ENCODE measurements at places on chromosomes 5 and 9. TPM values are rescaled to one million over a fixed set of nuclear protein-coding genes. Genes with fewer than 3 reads are reported as not detected.

GRCh38 chr5:15902066-15902465 lies 277.5 kb downstream of the MARCHF11 start:
- H3K36me3 ChIP-seq: no peaks in the 10 kb centered on the region
- DNase-seq: no peak

The LRRC19 gene
- not detected for total RNA-seq

GRCh38 chr9:2336055-2336454 lies 285.5 kb upstream of the VLDLR start:
- no peaks in the 10 kb centered on the region for H3K27me3 ChIP-seq
- no peaks in the 10 kb centered on the region for H3K4me1 ChIP-seq
- no peak overlapping the region for H3K27ac ChIP-seq
- peak; percentile 1 for DNase-seq

The FGF18 gene
- total RNA-seq: not detected

The CCNI2 gene
- total RNA-seq: not detected

GRCh38 chr9:97660340-97660739 lies 26.7 kb downstream of the NCBP1 start:
- H3K4me1 ChIP-seq: peaks cover 4% of the 10 kb centered on the region
- no peak overlapping the region for H3K4me3 ChIP-seq
- peak overlapping the region; percentile 98 for H3K27ac ChIP-seq
- no peaks in the 10 kb centered on the region for H3K27me3 ChIP-seq
- H3K36me3 ChIP-seq: peaks cover 43% of the 10 kb centered on the region
- DNase-seq: no peak

DNA sequence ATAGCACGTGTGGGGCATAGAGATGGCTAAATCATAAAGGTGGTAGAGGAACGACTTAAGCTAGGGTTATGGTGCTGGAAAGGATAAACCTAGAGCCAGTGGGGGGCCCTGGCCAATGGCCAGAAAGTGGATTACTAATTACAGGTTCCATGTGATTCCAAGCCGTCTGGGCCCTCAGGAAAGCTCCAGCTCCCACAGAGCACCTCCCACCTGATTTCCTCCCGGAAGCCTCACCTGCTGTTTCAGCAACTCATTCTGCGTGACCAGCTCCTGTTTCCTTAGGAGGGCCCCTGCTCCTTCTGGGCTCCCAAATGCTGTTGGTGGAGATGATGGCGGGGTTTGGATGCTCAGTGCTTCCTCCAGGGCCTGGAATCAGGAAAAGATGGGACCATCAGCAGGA lies 16.2 kb downstream of the GPX3 start:
- no peak for DNase-seq
- no peaks in the 10 kb centered on the region for H3K27me3 ChIP-seq
- peaks cover 27% of the 10 kb centered on the region for H3K4me1 ChIP-seq
- H3K27ac ChIP-seq: no peak overlapping the region

- peaks cover 4% of the 10 kb centered on the region for H3K4me1 ChIP-seq
- H3K36me3 ChIP-seq: no peaks in the 10 kb centered on the region
- DNase-seq: no peak
- no peak overlapping the region for H3K4me3 ChIP-seq
- no peak overlapping the region for H3K27ac ChIP-seq
- peaks cover 4% of the 10 kb centered on the region for H3K27me3 ChIP-seq
Measured at GRCh38 chr5:74393943-74394342, 246.6 kb downstream of the ENC1 start.

DNA sequence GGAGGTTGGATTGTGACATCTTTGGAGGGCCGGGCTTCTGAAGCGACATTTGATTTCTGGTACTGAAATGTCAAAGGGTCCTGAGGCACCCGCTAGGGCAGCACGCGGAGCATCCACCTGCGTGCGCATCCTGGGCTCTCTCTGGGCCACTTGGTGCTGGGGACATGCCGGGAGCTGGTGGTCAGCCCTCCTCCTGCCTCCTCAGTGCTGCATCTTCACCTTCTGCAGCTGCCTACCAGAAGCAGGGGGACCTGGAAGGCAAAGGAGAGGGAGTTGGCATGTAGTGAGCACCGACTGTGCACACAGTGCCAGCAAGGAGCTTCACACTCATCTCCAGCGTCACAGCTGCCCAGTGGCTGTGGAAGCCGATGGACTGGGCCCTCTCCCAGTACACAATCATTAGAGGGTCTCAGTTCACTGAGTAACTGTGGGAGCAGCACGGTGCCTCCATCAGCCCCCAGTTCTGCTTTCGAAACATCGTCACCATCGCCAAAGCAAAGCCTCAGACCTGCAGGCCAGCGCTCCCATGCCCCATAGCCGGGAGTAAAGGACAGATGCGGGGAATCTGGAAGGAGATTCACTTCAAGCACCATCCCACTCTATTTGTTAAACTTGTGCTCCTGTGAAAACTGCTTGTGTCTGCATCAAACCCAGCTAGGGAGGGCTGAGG lies 138.4 kb downstream of the KCNIP1 start:
- DNase-seq: no peak
- H3K4me3 ChIP-seq: no peak overlapping the region
- no peaks in the 10 kb centered on the region for H3K4me1 ChIP-seq
- no peak overlapping the region for H3K27ac ChIP-seq
- no peaks in the 10 kb centered on the region for H3K36me3 ChIP-seq

GRCh38 chr5:100161868-100162267 lies 373.3 kb upstream of the FAM174A start:
- DNase-seq: no peak
- no peaks in the 10 kb centered on the region for H3K36me3 ChIP-seq
- no peaks in the 10 kb centered on the region for H3K27me3 ChIP-seq
- H3K27ac ChIP-seq: no peak overlapping the region

- no peak overlapping the region for H3K4me3 ChIP-seq
- DNase-seq: no peak
- H3K27me3 ChIP-seq: peaks cover 6% of the 10 kb centered on the region
- no peak overlapping the region for H3K27ac ChIP-seq
- H3K36me3 ChIP-seq: no peaks in the 10 kb centered on the region
Measured at GRCh38 chr9:137310189-137311052, 8.3 kb upstream of the NRARP start.

DNA sequence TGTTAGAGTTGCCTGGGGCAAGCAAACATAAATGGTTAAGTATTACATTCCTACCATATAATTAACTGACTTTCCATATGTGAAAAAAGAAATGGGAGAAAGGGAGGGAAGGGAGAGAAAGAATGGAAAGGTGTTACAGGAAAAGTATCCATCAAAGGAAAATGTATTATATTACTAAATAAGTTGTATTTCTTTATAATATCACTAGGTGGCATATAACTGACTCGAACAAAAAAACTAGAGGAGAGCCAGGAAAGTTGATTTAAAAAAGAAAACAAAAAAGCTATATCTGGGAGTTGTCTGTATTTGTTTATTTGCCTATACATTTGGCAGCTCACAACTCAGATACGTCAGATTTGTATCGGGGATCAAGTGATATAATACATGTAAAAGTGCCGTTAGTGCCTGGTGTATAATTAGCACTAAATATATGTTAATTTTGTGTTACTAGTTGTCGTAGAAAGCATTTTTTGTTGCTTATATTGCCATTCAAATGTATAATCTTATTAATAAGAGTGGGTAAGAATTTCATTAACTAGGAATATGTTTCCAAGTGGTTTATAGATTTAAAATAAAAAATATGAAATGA lies 59.6 kb upstream of the ADAMTS19 start:
- no peaks in the 10 kb centered on the region for H3K4me1 ChIP-seq
- no peak overlapping the region for H3K4me3 ChIP-seq
- no peak overlapping the region for H3K27ac ChIP-seq
- H3K27me3 ChIP-seq: no peaks in the 10 kb centered on the region
- H3K36me3 ChIP-seq: no peaks in the 10 kb centered on the region

- H3K4me1 ChIP-seq: no peaks in the 10 kb centered on the region
- no peaks in the 10 kb centered on the region for H3K27me3 ChIP-seq
- no peaks in the 10 kb centered on the region for H3K36me3 ChIP-seq
- H3K4me3 ChIP-seq: no peak overlapping the region
Measured at GRCh38 chr5:28580616-28581015, 1542.2 kb upstream of the CDH9 start.

The CTNND2 gene
- not detected for total RNA-seq

The IL9 gene
- not detected for total RNA-seq

- no peak overlapping the region for H3K4me3 ChIP-seq
- no peaks in the 10 kb centered on the region for H3K27me3 ChIP-seq
- H3K36me3 ChIP-seq: no peaks in the 10 kb centered on the region
Measured at GRCh38 chr5:160926428-160926827, 74.4 kb upstream of the ATP10B start.

GRCh38 chr5:106877881-106878280 lies 792.9 kb downstream of the EFNA5 start:
- no peaks in the 10 kb centered on the region for H3K27me3 ChIP-seq
- no peak overlapping the region for H3K27ac ChIP-seq
- H3K4me1 ChIP-seq: no peaks in the 10 kb centered on the region
- DNase-seq: no peak

GRCh38 chr9:109150925-109151545 lies 16.0 kb downstream of the FRRS1L start:
- H3K27ac ChIP-seq: no peak overlapping the region
- DNase-seq: no peak
- no peaks in the 10 kb centered on the region for H3K4me1 ChIP-seq
- H3K4me3 ChIP-seq: no peak overlapping the region
- H3K27me3 ChIP-seq: peaks cover 18% of the 10 kb centered on the region
- no peaks in the 10 kb centered on the region for H3K36me3 ChIP-seq

- no peak overlapping the region for H3K27ac ChIP-seq
- H3K4me3 ChIP-seq: no peak overlapping the region
- no peak for DNase-seq
- peaks cover 6% of the 10 kb centered on the region for H3K36me3 ChIP-seq
- no peaks in the 10 kb centered on the region for H3K4me1 ChIP-seq
Measured at GRCh38 chr5:111722140-111722539, 34.9 kb downstream of the NREP start.

GRCh38 chr5:89417990-89418389 lies 535.0 kb upstream of the MEF2C start:
- no peaks in the 10 kb centered on the region for H3K4me1 ChIP-seq
- no peaks in the 10 kb centered on the region for H3K36me3 ChIP-seq
- H3K27me3 ChIP-seq: no peaks in the 10 kb centered on the region

The CCDC192 gene
- not detected for total RNA-seq

DNA sequence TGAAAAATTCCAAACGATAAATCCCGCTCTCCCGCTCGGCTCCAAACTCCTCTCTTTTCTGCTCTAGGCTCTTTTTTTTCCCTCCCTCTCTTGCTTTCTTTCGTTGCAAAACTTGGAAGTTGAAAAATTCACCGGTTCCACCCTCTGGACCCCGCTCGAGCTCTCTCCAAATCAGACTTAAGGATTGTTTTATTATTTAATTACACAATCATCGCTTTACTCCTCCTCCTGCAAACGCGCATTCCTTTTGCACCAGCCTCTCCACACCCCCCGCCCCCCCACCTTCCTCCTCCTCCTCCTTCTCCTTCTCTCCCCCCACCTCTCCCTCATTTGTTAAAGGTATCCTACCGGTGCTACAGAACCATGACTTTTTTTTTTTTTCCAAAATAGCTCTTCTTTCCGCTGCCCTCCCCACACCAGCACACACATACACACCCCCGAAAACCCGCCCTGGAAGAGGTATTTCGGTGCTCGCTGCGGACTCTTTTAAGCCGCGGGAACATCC lies 535 bp upstream of the NFIB start:
- no peaks in the 10 kb centered on the region for H3K4me1 ChIP-seq
- H3K36me3 ChIP-seq: no peaks in the 10 kb centered on the region
- no peak overlapping the region for H3K27ac ChIP-seq
- DNase-seq: peak; percentile 66

The MYOT gene
- not detected for total RNA-seq

The SMAD5 gene
- 101 TPM for total RNA-seq

- peaks cover 51% of the 10 kb centered on the region for H3K36me3 ChIP-seq
- H3K4me1 ChIP-seq: peaks cover 2% of the 10 kb centered on the region
- DNase-seq: peak; percentile 40
Measured at GRCh38 chr5:34803974-34804732, 34.8 kb upstream of the TTC23L start.

The NKD2 gene
- total RNA-seq: not detected

GRCh38 chr9:107118863-107119624 lies 164.0 kb upstream of the RAD23B start:
- no peak overlapping the region for H3K27ac ChIP-seq
- no peaks in the 10 kb centered on the region for H3K27me3 ChIP-seq
- no peak for DNase-seq
- no peaks in the 10 kb centered on the region for H3K36me3 ChIP-seq
- no peaks in the 10 kb centered on the region for H3K4me1 ChIP-seq

- no peak overlapping the region for H3K4me3 ChIP-seq
- DNase-seq: peak; percentile 78
- H3K27ac ChIP-seq: no peak overlapping the region
- H3K36me3 ChIP-seq: peaks cover 14% of the 10 kb centered on the region
- no peaks in the 10 kb centered on the region for H3K27me3 ChIP-seq
Measured at GRCh38 chr5:16856531-16856930, 79.6 kb downstream of the MYO10 start.

DNA sequence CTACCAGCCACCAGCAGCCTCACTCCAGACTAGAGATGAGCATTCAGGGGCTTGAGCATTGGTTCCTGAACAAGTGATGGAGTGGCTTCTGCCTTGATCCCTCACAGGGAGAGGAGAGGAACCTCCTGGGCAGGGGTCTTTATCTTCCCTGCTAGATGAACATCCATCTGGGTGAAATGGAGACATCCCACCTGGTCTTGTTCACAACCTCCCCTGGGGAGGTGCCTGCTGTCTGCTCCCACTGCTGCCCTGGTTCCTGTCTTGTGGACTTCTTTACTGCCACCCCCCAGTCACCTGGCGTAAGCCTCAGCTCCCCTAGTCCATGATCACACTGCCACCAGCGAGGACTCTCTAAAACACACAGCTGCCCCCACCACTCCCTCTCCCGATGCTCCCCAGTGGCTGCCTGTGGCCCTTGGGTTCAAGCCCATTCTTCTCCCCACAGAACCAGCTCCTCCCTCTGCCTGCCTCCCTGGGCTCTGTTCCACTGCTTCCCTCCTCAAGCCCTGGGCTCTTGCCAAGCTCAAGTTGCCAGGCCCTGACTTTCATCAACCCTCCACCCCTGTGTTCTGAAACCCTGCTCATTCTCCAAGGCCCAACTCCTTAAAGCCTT lies 51.5 kb downstream of the COL15A1 start:
- peaks cover 12% of the 10 kb centered on the region for H3K4me1 ChIP-seq
- H3K27ac ChIP-seq: no peak overlapping the region
- H3K4me3 ChIP-seq: no peak overlapping the region
- no peak for DNase-seq

GRCh38 chr9:89864257-89864656 lies 259.4 kb downstream of the GADD45G start:
- H3K27ac ChIP-seq: no peak overlapping the region
- H3K4me1 ChIP-seq: no peaks in the 10 kb centered on the region
- H3K4me3 ChIP-seq: no peak overlapping the region
- no peaks in the 10 kb centered on the region for H3K36me3 ChIP-seq
- no peak for DNase-seq

The FAM221B gene
- total RNA-seq: not detected

The IL31RA gene
- 0.90 TPM for total RNA-seq

DNA sequence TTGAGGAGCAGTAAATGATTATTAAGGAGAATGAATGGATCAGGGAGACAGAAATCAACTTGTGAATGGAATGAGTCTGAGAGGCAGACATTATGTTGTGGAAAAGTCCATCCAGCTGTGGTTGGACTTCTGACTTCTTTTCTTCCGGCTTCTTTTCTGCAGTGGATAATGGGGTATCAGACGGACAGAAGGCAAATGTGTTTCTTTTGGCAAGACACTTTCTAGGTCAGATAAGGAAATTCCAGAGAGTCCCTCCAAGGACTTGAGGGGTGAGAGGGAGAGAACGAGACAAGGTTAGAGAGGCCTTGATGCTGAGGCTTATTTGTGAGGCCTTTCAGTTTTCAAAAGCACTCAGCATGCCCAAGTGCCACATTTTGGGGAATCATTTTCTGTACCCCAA lies 17.1 kb upstream of the GRHPR start:
- peaks cover 2% of the 10 kb centered on the region for H3K27me3 ChIP-seq
- no peak overlapping the region for H3K4me3 ChIP-seq
- H3K27ac ChIP-seq: no peak overlapping the region
- H3K36me3 ChIP-seq: no peaks in the 10 kb centered on the region
- no peaks in the 10 kb centered on the region for H3K4me1 ChIP-seq

All from IMR-90 (cell line).